ENCODE measurements at places on chromosomes 12 and 14. TPM values are rescaled to one million over a fixed set of nuclear protein-coding genes. Genes with fewer than 3 reads are reported as not detected.

The CCT2 gene
- 174 TPM for total RNA-seq

The ITGA5 gene
- 589 TPM for total RNA-seq

The CELA1 gene
- not detected for total RNA-seq

The TCL1B gene
- total RNA-seq, result not detected

The VTI1B gene
- 80.2 TPM for total RNA-seq

The CNTN1 gene
- 1.8 TPM for total RNA-seq

The NOXRED1 gene
- 0.40 TPM for total RNA-seq

The CD27 gene
- not detected for total RNA-seq

The AQP2 gene
- not detected for total RNA-seq

The NFE2 gene
- 0.10 TPM for total RNA-seq

The VRTN gene
- total RNA-seq, result not detected

The KRT73 gene
- not detected for total RNA-seq

The GALNT9 gene
- 0.86 TPM for total RNA-seq

Data from smooth muscle cell of the pulmonary artery (primary cell).